MM.1S (cell line): ENCODE measurements at places on chromosomes 3 and 15.

- DNase-seq = no peak
Measured at GRCh38 chr15:101710806-101711205, 13.5 kb downstream of the TARS3 start.

GRCh38 chr3:171503817-171504216, 43.6 kb upstream of the TNIK start:
- DNase-seq = no peak

GRCh38 chr3:162719684-162720341, 1223.2 kb downstream of the OTOL1 start:
- DNase-seq = no peak

- DNase-seq = no peak
Measured at GRCh38 chr15:52118969-52119749, 6.6 kb upstream of the BCL2L10 start.

GRCh38 chr3:61530355-61530754, 31.0 kb upstream of the PTPRG start:
- peak; percentile 46 for DNase-seq

DNA sequence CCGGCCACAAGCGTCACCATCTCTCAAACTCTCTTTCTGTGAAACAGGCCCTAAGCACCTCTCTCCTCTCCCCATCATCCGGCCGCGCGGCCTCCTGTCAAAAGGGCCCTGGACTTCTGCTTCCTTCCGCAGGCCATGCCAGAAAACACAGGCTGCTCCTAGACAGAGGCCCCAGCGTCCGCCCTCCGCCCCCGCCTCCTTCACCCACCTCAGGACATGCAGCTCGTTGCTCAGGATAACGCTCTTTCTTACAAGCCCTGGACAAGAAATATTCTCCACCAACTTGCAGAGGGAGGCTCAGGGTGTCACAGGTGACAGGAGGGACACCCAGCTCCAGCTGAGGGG, 212.0 kb downstream of the XXYLT1 start:
- no peak for DNase-seq
